ENCODE measurements at places on chromosomes 3 and 15. TPM values are rescaled to one million over a fixed set of nuclear protein-coding genes. Genes with fewer than 3 reads are reported as not detected.
A peak's percentile ranks its signal among the peaks of the same experiment; 100 is the strongest.

Gene CCDC14
- polyA plus RNA-seq: 179 TPM

DNA sequence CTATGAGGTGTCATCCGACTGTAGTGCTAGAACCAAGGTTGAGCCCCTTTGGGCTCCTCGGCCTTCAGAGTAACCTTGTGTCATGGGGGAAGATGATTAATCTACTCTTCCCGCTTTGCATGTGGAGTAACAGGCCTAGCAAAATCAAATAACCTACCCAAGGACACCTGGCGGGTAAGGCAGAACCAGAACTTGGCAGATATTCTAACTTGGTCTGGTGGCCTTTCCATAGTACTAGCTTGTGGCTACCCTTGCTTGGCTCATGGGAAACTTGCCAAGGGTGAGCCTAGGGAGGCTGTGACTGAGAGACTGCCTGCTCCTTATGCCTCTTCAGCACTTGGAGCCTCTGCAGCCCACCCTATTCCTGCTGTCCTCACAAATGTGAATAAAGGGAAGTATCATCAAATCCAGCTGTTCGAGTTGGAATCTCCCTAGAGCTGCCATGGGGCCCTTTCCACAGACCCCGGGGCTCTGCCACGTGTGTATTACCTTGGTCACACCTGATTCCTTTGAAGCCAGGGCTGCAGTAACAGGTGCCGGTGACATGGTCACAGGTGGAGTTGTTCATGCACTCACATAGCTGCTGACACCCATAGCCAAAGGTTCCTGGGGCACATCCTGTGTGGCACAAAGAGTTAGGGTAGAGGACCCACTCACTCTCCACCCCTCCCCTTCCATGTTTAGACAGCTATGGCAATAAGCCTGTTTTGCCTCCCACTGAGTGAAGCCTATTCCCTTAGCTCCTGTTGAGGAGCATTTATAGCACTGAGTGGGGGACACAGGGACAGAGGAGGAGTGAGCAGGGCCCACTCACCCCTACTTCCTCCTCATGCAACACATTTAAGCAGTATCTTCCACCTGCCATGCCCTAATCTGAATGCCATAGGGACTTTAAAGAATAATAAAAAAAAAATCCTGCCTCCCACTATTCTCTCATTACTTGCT lies 46.0 kb downstream of the RAB11A start:
- no peak for DNase-seq

Gene CA12
- polyA plus RNA-seq: 128 TPM

Gene CCDC13
- 3.6 TPM for polyA plus RNA-seq

- no peak for DNase-seq
Observed at GRCh38 chr15:48702569-48703236, 57.2 kb upstream of the FBN1 start.

GRCh38 chr15:32993285-32993684 lies 201.2 kb downstream of the FMN1 start:
- DNase-seq: no peak

DNA sequence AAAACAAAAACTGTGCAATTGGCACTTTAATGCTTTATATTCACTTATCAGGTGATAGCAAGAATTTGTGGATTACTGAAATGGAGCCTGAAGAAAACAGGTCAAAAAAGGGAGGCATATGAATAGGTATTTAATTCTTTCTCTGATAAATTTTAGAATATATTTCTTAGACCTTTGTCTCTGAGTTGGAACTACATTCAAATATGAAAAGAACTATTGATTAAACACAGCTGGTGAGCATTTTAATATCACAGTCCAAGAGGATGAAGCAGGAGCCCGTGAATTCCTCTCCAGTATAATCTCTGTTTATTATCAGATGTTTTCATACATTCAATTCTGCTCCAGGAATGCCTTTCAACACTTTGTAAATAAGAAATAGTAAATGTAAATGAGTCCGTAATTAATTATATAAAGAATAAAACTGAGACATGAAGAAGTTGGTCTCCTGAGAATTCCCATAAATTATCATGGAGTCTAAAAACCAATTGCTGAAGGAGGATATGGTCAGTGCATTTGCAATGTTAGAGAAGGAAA lies 86.3 kb upstream of the ARHGEF26 start:
- DNase-seq: peak; percentile 35

DNA sequence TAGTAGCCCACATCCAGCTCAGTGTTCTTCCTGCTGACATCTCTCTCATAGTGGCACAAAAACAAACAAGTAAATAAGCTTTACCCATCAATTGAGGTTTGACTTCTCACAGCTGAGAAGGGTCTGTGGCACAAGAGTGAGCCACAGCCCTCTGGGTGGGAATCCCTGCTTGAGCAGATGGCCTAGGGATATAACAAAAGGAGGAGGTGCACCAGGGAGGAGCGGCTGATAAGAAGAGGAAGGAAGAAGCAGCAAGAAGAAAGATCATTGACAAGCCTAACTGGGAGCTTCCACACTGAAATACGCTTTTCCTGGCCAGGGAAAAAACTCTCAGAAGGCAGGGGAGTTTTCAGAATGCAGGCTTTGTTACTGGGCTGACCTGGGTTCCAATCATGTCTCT lies 279.8 kb downstream of the UACA start:
- DNase-seq: no peak

DNA sequence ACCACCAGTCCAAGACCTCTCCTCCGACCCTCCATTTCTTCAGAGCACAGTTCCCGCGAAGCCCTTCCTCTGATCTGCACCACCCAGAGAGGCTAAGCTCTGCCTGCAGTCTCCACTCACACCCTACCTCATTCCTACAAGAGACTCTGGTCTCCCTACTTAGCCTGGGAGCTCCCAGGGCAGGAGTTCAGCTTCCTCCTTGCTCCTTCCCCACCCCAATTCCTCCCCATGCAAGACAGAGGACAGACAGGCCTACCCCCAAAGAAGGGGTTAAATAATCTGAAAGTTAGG lies 12.6 kb upstream of the VIPR1 start:
- DNase-seq: no peak

DNA sequence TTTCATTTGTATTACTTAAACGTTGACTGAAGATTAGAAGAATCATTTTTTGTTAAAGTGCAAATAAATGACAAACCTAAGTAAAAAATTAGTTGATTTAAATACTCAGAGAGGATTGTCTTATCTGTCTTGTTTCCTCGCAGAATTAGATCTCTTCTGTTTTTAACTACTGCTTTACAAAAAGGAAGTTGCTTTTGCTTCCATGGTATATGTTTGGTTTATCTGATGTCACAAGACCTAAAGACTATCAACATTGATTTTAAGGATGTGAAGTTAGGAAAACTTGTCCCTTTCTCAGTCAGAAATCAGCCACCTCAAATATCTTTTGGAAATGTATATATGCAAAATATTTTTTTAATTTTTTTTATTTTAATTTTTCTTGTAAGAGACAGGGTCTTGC lies 28.7 kb downstream of the GPR171 start:
- no peak for DNase-seq

DNA sequence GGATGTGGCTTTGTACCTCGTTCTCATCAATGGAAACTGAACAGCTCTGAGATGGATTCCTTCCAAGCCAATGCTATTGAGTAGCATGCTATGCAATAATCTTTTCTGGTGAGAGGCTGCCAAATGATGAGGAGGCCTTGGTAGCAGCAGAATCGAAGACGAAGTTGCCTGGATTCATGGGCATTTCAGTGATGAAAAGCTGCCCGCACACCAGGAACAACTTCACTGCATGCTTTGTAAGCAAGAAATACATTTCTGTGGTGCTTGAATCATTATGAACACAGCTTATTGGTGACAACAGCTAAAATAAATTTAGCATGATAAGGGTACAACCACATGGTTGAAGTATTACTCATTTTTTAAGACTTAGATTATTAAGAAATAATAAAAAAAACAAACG lies 246.8 kb upstream of the ROBO1 start:
- DNase-seq: no peak
